ENCODE measurements at places on chromosomes 13 and 19.

DNA sequence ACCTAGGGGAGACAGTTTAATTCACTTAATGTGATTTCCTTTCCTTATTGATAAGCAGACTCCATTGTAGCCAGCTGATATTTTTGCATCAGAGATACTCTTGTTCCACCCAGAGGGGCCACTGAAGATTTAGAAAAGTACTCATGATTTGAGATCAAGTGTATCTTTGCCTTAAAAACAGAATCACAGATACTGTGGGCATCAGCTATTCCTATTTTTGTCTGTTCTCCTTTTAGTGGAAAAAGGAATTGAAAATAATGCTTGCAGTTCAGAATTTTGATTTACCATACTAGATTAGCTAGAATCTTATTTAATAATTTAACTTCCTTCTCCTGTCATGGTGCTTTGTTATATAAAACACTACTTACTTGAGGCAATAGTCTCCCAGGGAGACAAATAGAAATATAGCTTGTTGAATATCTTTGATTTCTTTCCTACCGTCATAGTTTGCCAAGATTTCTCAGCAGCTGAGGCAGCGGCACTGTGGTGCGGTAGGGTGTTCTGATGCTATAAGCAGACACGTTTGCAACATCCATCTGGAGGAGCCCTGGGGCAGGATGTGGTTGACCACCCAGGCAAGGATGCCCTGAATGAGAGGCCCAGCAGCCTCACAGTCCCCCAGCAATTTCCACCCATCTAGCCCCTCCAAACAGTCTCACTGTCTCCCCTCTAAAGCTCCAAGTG is 47.0 kb upstream of the RAP2A start:
- DNase-seq: no peak

DNA sequence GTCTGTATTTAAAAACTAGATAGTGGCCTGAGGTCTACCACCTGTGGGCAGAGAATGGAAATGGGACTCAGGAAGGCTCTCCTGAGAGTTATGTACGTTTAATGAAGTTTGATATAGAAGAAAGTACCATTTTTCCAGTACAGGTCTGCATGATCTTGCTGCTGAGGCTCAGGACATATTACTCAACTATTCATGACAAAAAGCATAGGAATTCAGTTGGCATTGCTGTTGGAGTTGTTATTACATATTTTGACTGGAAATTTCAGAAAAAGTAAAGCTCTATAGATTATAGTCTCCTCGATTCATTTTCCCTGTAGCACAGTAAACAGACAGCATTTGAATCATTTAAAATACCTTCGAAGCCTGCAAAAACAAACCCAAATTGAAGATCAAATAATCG is 469.8 kb downstream of the DCT start:
- no peak for DNase-seq

GRCh38 chr13:31011901-31012654 is 79.6 kb downstream of the TEX26 start:
- DNase-seq: no peak

- DNase-seq: no peak
Measured at GRCh38 chr19:41866284-41866683, 6.2 kb downstream of the RPS19 start.

- no peak for DNase-seq
Measured at GRCh38 chr19:1860821-1861598, 2.4 kb downstream of the KLF16 start.

GRCh38 chr19:37988758-37989635 is 82.0 kb downstream of the SIPA1L3 start:
- no peak for DNase-seq

GRCh38 chr19:21328885-21329605 is at the start of gene ZNF708:
TSS of gene ZNF708 (minus strand) at chr19:21329410. CDS start at chr19:21329212, 198 bp downstream.
- peak; percentile 50 for DNase-seq

- no peak for DNase-seq
Measured at GRCh38 chr19:40337107-40337506, 11.1 kb downstream of the C19orf47 start.

- DNase-seq: no peak
Measured at GRCh38 chr19:49422407-49423070, 702 bp downstream of the PTH2 start.

DNA sequence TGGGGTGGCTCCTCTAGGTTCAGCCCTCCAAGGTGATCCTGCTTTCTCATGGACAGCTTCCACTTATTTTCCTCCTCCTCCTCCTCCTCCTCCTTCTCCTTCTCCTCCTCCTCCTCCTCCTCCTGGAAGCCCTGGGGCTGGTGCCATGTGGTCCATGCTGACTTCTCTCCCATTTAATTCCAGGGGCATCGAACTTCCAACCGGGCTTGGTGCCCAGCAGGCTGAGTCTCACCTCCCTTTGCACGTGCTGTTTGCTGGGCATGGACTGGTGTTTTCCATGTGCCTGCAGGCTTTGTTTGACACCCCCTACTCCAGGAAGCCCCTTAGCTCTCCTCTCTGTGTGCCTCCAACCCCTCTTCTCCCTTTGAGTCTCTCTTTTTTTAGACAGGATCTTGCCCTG is 3.7 kb downstream of the MAST3 start:
- DNase-seq: no peak

GRCh38 chr19:6861683-6862286 is 25.6 kb upstream of the ADGRE1 start:
- no peak for DNase-seq

DNA sequence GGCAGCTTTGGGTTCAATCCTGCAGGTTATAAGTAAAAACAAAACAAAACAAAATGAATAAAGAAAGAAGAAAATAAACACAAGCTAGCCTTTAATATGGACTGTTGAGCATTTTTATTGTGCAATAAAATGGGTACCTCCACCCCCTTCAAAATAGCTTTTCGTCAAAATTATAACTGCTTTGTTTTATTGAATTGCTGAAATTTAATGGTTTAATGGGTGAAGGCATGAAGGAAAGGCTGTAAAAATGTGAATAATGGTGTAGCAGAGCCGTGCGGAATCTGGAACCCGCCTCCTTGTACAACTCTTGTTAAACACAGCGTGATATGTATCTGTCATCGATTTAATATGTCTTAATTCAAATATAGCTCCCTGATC is 2.2 kb upstream of the ZIC5 start:
- no peak for DNase-seq

GRCh38 chr19:41537789-41538188 is 38.2 kb upstream of the CEACAM21 start:
- no peak for DNase-seq

GRCh38 chr13:97214921-97215320 is 7.2 kb upstream of the MBNL2 start:
- no peak for DNase-seq

DNA sequence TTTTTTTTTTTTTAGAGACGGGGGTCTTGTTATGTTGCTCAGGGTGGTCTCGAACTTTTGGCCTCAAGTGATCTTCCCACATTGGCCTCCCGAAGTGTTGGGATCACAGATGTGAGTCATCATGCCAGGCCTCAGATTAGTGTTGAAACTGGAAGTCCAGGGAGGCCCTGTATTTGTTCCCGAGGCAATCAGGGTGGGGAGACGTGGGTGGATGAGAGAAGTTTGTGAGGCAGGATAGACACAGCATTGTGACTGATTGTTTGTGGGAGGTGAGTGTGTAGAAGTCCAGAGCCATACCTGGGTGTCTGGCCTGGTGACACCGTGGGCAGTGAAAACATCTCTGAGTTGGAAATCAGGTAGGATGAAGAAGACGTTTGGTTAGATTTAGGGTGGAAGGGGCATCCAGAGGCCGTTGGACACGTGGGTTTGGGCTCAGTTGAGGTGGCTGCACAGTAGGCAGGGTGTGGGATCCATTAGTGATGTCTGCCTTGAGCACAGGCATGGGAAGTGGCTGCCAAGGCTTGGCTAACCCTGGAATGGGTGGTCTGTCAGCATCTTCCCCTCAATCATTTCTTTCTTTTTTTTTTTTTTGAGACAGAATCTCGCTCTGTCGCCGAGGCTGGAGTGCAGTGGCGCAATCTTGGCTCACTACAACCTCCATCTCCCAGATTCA is 12.4 kb downstream of the RTN2 start:
- no peak for DNase-seq

DNA sequence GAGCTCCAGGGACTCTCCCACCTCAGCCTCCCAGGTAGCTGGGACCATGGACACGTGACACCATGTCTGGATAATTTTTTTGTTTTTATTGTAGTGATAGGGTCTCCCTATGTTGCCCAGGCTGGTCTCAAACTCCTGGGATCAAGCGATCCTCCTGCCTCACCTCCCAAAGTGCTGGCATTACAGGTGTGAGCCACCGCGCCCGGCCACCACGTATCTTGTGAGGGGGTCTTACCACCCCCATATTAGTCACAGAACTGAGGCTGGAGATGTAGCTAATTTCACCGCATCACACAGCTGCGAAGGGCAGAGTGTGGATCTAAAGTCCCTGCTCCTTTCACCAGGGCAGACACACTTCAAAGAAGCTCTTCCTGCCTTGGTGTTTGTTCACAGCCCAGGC is 211.8 kb upstream of the SOX1 start:
- no peak for DNase-seq

GRCh38 chr19:35462476-35462953 is 14.5 kb downstream of the FFAR2 start:
- peak; percentile 8 for DNase-seq

GRCh38 chr13:77386046-77386445 is 59.2 kb upstream of the MYCBP2 start:
- DNase-seq: no peak

- no peak for DNase-seq
Measured at GRCh38 chr13:106145997-106146864, 389.2 kb downstream of the EFNB2 start.

DNA sequence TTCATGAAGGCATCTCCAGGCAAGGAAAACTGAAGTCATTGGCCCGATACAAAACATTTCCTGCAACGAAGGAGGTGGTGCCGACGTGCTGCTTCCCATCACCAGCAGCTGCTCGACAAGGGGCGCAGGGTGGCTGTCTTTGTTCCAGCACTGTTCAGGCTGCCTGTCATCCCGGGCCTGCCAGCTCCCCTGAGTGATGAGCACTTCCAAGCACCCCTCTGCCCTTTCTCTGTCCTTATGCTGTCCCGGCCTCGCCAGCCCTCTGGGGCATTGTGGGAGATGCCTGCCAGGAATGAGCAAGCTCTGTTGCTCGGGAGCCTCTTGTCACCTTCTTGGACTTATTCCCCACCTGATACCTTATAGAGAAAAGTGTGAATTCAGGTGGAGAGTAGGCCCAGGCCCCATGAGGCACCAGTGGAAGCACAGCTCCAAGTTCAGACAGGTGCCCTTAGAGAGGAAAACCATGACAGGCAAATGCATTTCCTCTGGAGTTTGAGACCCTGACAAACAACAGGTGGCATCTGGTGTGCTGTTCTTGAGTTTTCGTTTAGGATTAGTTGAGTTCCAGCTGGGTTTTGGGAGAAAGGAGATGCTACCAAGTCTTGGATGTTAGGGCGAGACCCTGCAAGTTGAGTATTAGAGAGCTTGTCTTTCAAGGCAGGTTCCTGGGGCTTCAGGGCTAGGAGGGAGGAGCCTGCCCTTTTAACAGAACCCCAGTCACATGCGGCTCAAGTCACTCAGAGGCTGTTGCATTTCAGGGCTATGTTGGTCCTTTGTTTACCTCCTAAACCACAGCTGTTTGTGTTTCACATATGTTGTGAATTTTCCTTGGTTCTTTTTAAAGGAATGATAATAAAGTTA is 21.4 kb downstream of the BBC3 start:
- DNase-seq: no peak

GRCh38 chr19:37969695-37970094 is 62.7 kb downstream of the SIPA1L3 start:
- DNase-seq: no peak

- DNase-seq: peak; percentile 47
Measured at GRCh38 chr19:40907968-40908735, 26.1 kb upstream of the CYP2A7 start.

- no peak for DNase-seq
Measured at GRCh38 chr19:48735031-48735615, 5.3 kb downstream of the RASIP1 start.

GRCh38 chr19:42427313-42427712 is at the start of gene LIPE:
TSS of gene LIPE (minus strand) at chr19:42427388. CDS start at chr19:42427149, 239 bp downstream.
- DNase-seq: no peak

DNA sequence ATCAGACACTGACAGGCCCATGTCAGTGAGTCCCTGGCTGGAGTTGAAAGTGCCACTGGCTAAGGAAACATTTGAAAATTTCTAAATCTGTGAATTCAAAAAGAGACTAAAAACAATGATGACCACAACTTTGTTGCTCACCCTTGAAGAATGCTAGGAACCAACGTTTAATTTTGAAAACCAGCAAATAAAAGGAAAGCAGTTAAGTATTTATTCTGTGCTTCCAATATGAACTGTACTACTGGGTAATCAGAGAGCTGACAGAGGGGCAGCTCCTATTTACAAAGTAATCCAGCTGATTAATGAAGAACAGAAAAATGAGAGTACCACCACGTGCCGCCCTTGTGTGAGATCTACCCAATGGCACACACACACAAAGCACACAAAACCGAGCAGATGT is 44.7 kb upstream of the LATS2 start:
- no peak for DNase-seq

DNA sequence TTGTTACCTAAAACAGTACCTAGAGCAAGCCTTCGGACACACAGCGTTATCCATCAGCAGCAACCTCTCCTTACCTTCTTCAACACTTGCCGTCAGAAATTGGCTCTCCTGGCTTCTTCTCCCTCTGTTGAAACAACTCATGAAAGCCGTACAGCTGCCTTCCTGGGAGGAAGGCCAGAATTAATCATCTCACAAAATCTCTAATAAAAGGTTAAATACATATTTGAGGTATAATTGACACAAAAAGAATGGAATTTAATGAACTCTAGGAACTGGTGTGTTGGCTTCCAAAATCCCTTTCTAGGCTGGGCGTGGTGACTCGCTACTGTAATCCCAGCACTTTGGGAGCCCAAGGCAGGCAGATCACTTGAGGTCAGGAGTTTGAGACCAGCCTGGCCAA is 37.3 kb upstream of the GTF2F2 start:
- no peak for DNase-seq

GRCh38 chr19:56538254-56538760 is 441 bp upstream of the ZFP28 start:
- peak; percentile 82 for DNase-seq

DNA sequence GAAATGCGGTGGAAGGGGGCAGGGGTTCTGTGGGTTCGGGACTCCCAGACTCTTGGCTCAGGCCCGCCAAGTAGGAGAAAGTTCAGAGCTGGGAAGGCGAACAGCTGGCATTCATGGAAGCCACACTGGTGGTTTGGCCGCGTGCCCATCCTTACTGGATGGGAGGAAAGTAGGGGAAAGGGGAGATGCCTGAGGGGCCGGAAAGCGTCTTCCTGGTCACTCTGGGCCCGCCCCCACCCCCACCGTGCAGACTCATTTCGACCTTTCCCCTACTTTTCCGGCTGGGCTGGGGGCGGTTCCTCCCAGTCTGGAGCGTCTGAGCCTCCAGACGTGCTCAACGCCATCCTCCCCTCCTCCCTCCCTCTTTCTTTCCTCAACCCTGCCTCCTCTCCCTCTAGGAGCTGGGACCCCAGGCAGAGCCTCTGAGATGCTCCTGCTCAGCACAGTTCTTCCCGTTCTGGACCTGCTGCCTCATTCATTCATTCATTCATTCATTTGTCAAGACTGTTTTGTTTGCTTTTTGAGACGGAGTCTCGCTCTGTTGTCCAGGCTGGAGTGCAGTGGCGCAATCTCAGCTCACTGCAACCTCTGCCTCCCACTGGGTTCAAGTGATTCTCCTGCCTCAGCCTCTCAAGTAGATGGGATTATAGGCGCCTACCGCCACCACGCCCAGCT is 3.5 kb downstream of the ANGPTL4 start:
- DNase-seq: no peak
